ENCODE measurements at places on chromosomes 4 and X.

DNA sequence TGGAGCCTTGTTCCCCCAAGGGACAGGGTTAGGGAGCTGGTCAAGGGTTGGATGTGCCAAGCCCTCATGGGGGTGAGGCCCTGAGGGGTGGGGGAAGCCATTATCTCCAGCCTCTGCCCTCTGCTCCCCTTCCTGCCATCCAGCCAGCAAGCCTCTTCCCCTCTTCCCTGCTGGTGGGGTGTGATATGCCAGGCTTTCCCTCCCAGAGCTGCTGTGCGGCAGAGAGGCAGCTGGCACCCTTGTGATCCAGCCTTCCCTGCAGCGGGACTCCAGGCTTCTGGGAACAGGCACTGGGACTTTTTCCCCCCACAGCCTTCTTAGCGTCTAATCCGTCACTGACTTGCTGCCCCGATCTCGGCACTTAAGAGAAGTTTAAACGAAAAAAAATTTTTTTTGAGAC is 6.3 kb downstream of the SSR4 start:
- DNase-seq: no peak

GRCh38 chr4:3442959-3443749 is 1.4 kb downstream of the HGFAC start:
- DNase-seq: no peak

- no peak for DNase-seq
Observed at GRCh38 chr4:173367285-173367684, 3.5 kb upstream of the SAP30 start.

GRCh38 chr4:74038425-74039314 is at the start of gene CXCL3:
TSS of gene CXCL3 (minus strand) at chr4:74038689. CDS start at chr4:74038611, 78 bp downstream.
- peak; percentile 27 for DNase-seq

DNA sequence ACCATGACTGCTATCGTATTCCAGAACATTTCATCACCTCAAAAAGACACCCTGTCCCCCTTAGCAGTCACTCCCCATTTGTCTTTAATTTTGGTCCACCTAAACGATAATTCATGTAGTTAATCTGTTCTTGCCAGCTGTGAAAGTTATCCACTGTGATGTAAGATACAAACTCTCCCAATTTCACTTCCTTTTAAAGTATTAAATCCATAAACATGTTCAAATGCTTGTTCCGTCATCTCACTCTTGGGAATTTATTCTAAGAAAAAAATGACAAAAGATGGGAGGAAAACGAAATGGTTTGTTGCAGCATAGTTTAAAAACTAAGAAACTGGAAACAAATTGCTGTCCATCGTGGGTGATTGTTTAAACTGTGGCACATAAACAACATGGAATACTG is 53.7 kb upstream of the IRF2 start:
- no peak for DNase-seq

DNA sequence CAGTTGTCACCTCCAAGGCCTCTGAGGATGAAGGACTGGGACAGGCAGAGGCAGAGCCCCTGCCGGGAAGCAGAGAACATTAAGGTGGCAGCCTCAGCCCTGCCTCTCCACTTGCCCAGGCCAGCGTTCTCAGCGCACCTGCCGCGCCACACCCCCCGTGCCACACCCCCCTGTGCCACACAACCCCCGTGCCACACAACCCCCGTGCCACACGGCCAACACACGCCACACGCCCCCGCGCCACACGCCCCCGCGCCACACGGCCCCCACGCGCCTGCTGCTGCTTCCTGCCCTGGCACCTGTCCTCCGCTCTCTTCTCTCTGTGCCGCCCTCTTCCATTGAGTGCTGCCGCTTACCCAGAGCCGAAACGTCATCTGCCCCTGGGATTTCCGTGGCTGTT is 58.0 kb upstream of the ZFP42 start:
- DNase-seq: no peak

DNA sequence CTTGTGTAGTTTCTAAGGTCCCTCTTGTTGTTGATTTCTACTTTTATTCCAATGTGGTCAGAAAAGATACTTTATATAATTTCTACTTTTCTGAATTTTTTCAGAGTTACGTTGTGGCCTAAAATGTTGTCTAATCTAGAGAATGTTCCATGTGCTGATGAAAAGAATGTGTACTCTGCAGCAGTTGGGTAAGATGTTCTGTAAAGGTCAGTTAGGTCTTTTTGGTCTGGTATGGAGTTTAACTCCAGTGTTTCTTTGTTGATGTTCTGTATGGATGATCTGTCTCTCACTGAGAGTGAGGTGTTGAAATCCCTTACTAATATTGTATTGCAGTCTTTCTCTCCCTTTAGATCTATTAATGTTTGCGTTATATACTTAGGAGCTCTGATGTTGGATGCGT is 37.0 kb upstream of the GPRIN3 start:
- DNase-seq: no peak

DNA sequence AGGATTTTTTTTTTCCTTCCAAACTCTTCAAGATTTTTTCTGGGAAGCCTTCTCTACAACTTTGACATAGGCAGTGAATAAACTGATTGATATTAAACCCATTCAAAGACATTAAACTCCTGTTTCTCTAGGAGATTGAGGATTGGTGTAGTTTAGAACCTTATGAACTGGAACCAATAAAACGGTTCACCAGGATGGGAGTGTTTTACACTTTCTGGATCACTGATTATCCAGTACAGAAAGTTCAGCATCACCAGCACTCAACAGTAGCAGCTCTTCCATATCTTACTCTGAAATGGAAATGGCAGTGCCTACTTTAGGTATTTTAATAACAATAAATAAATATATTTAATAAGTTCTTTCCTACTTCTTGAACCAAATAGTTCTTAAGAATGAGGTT is 76.7 kb downstream of the BMPR1B start:
- no peak for DNase-seq

DNA sequence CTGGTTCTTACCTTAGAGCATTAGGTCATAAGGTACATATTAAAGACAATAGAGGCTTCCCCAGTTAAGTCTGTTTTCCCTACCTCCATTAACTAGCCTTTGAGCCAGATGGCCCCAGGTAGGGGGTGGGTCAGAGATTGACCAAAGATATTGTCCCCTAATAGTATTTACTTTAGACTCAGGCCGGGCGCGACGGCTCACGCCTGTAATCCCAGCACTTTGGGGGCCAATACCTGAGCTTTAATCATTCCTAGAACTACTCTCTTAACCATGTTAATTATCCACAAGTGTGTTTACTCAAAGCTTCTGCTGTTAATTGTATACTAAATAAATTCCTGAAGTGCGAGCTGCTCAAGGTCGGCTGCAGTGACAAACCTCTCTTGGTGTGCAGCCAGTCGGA is 28.0 kb upstream of the AMBN start:
- DNase-seq: no peak

DNA sequence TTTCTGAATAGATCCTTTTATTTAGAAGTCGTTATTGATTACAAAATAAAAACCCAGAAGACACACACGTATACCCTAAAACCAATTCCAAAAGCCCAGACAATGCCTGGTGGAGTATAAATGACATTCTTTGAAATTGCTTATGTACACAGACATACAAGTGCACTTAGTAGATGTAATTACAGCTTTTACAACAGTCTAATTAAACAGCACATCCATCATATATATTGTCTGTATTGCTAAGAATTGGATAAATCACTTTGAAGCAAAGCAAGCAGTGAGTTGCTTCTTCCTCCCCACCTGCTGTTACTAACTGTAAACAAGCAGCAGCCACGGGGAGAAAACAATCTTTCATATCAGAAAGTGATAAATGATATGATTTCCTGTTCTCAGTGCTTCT is 645.7 kb downstream of the TLL1 start:
- DNase-seq: no peak

- DNase-seq: no peak
Observed at GRCh38 chrX:9794495-9794894, 8.3 kb downstream of the SHROOM2 start.

GRCh38 chr4:184850018-184850417 is 24.2 kb upstream of the ACSL1 start:
- DNase-seq: no peak

DNA sequence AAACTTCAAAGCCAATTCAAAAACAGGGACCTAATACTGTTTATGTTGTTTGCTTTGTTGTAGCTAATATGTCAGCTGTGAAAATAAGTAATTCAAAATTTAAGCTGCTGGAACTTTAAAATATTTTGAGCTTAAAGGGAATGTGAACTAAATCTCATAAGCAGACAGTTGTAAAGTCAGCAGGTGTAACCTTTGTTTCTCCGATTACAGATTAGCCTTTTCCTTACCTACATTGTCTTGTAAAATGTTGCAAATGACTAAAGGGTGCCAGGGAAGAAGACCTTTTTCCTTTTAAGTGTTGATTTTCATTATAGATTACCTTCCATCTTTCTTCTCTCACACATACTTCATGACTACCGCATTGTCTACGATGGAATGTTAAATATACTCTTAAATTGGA is 405.1 kb downstream of the KCNIP4 start:
- DNase-seq: no peak

DNA sequence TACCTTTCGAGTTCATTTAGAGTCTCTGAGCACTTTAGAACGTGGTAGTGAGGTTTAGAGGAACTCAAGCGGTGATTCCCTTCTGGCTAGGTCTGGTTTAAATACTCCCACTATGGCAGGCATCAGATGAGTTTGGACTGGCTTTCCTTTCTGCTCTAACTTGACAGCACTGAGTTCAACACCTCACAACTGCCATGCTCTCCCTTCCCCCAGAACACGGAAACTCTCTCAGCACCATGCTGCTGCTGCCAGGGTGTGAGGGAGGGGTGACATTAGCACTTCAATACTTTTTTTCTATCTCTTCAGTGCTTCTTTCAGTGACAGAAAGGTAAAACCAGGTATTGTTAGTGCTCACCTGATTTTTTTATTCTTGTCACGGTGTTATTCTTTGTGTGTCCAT is 234.5 kb upstream of the AGTR2 start:
- no peak for DNase-seq

GRCh38 chr4:112823606-112824005 is 186.7 kb downstream of the LARP7 start:
- no peak for DNase-seq

- no peak for DNase-seq
Observed at GRCh38 chrX:31706466-31706865, 634.6 kb upstream of the FTHL17 start.

GRCh38 chrX:136310411-136310810 is 9.6 kb downstream of the ADGRG4 start:
- DNase-seq: no peak

GRCh38 chrX:19017271-19017670 is 33.4 kb upstream of the PHKA2 start:
- peak; percentile 39 for DNase-seq

GRCh38 chr4:173073939-173074500 is 94.6 kb upstream of the GALNT7 start:
- no peak for DNase-seq

- no peak for DNase-seq
Observed at GRCh38 chrX:104513162-104513561, 52.8 kb upstream of the IL1RAPL2 start.

GRCh38 chr4:112280386-112281056 is 5.2 kb downstream of the TIFA start:
- no peak for DNase-seq

DNA sequence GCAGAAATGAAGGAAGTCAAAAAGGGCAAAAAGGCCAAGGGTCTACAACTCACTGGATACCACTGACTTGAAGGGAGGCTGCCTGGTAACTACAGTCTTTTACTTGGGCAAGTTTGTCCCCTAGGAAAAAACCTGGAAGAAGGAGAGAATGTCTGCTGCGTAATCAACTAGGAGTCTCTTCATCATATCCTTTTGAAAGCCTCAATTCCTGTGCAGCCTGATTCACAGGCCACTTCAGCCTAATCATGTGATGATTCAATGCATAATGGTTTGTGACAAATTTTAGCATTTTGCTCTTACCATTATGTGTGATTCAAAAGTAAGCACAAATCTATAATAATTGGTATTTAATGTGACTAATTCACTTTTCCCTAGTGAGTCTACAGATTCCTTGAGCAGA is 273.6 kb downstream of the FRMPD4 start:
- DNase-seq: no peak

GRCh38 chrX:39585808-39586207 is 511.9 kb downstream of the BCOR start:
- DNase-seq: no peak

GRCh38 chr4:18401425-18401824 is 379.9 kb upstream of the LCORL start:
- no peak for DNase-seq

- DNase-seq: no peak
Observed at GRCh38 chrX:8192276-8192675, 21.2 kb upstream of the VCX2 start.

Measured in NCI-H526 (cell line).